ENCODE measurements at places on chromosomes 12 and 14.

DNA sequence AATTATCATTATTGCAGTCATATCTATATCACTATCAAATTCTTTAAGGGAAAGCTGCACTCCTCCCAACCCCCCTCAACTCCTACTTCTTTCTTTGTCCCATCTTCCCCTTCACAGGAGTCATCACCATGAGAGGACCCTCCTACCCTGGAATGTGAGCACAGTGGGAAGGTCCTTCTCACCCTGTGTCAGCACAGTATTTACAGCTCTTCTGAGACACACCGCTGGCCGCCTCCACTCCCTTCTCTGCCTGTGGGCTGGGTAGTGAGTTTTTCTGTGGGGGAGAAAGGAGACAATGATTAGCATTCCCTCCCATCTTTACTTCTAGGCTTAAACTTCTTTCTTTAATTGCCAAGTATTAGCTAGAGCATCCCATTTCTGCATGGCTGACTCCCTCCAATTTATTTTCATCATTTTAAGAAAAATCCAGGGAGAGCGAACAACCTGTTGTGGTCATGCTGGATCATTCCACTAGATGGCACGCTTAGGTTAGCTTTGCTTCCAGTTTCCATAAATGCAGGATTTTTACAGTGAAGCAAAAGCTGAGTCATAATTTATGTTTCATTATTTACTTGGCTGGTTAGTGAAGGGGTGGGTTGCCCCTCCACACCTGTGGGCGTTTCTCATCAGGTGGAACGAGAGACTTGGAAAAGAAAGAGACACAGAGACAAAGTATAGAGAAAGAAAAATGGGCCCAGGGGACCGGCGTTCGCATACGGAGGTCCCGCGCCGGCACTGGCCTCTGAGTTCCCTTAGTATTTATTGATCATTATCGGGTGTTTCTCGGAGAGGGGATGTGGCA lies 188.5 kb downstream of the ALX1 start:
- peak; percentile 44 for DNase-seq

DNA sequence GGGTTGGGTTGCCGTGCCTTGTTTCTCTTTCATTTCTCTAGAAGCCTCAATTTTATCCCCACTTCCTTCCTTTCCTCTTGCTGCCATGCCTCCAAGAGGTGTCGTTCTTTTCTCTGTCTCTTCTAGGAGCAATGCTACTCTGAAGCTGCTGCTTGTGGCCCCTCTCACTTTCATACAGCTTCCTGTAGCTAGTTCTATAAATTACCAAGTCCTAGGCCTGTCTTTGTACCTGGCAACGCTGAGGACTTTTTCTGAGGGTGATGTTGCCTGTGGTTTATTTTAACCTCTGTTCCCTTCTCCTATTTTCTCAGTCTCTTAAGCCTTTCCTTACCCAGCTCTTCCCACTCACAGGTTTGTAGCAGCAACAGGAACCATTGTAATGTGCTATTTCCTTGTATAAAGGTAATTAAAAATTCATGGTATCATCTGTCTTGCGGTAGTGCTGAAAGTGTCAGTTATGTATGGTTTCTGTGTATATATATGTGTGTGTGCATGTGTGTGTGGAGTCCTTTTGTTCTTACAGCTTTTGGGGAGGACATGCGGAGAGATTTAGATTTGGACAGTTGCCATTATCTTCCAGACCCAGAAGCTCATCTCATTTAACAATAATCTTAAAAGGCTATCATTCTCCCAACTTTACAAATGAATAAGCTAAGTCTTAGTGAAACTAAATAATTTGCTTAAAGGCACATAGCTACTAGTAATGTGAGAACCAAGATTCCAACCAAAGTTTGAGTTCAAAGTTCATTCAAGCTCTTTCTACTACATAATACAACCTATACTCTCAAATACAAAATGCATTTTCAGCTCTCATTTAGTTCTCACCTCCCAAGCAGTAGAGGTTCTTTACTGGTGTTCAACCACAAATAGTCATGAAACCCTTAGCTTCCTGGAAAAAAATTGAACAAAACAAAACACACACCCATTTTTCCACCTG lies 43.8 kb downstream of the DDHD1 start:
- no peak for DNase-seq

- DNase-seq: no peak
These were observed 89.1 kb downstream of the STXBP6 start for GRCh38 chr14:24960816-24961215.

GRCh38 chr12:6950811-6951540 lies at the start of gene PTPN6:
Gene PTPN6, plus strand, starts transcription at chr12:6951356. Its CDS starts 157 bp downstream, at chr12:6951513.
- no peak for DNase-seq

- no peak for DNase-seq
These were observed 113.4 kb upstream of the PELI2 start for GRCh38 chr14:56004786-56005185.

DNA sequence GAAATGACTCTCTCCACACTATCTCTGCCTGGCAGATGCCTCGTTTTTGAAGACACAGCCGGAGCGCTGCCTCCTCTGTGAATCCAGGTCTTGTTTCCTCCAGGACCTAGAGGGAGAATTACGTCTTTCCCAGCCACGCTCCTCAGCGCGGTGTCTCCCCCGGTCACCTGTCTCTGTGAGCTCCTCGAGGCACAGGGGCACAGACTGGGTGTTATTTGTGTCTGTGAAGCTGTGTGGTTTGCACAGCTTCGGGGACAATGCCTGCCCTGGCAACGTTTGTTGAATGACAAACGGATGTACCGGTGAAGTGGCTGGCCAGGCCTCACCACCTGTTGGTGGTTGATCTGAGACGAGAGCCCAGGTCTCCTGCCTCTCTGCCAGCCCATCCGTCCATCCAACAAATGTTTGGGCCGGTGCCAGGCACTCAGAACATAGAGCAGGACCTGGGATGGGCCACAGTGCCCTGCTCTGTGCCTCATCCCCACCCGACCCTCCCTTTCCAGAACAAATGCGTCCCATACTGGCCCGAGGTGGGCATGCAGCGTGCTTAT lies 6.1 kb downstream of the PTPN6 start:
- no peak for DNase-seq

- peak; percentile 77 for DNase-seq
These were observed 67.3 kb downstream of the SPTB start for GRCh38 chr14:64812412-64812811.

- no peak for DNase-seq
These were observed 22.3 kb downstream of the SNW1 start for GRCh38 chr14:77738559-77739250.

DNA sequence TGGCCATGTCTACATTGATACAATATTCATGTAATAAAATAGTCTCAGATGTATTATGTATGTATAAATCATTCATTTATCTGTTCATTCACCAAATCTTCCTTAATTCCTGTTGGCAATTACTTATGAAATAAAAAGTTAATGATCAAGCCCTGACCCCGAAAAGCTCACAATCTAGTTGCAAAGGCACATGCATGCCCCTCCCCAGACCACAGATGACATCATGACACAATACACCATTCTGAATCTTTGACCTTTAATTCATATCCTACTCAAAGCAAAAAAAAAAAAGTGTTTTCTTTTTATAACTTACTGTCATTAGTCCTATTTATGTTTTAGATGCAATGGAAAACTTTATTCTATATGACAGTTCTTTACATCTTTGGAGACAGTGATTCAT lies 346.9 kb downstream of the PRKD1 start:
- no peak for DNase-seq

- no peak for DNase-seq
These were observed 28.1 kb downstream of the APOBEC1 start for GRCh38 chr12:7637615-7638014.

GRCh38 chr12:89215196-89215595 lies 137.1 kb downstream of the DUSP6 start:
- DNase-seq: no peak

GRCh38 chr14:91369628-91370445 lies 47.8 kb downstream of the CCDC88C start:
- no peak for DNase-seq

DNA sequence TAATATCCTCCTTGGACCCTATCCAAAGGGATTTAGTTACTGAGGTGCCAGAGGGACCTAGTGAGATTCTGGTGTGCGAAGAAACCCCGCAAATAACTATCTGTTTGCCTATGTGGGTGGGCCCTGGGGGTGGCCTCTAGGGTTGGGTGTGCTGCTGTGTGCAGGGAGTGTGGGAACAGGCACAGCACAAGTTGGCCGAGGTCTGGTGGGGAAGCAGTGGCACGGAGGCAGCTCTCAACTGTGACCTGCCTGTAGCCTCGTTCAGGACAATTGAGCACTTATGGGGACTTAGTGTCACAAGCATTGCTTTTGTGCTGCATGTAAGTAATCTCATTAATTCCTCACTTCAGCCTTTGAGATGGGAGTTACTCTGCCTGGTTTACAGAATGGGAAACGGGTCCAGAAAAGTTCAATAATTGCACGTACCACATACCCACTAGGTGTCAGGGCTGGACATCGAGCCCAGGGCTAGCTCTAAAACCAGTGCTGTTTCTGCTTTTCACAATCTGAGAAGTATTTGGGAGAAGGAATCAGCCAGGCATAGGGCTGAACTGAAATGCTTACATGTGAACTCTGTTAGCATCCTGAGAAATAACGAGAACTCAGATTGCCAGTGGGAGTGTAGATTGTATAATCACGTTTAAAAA lies 58.8 kb downstream of the TECPR2 start:
- no peak for DNase-seq

- DNase-seq: no peak
These were observed 25.0 kb downstream of the PRICKLE1 start for GRCh38 chr12:42564556-42564955.

GRCh38 chr12:79927772-79928474 lies 7.0 kb downstream of the PPP1R12A start:
- DNase-seq: no peak

DNA sequence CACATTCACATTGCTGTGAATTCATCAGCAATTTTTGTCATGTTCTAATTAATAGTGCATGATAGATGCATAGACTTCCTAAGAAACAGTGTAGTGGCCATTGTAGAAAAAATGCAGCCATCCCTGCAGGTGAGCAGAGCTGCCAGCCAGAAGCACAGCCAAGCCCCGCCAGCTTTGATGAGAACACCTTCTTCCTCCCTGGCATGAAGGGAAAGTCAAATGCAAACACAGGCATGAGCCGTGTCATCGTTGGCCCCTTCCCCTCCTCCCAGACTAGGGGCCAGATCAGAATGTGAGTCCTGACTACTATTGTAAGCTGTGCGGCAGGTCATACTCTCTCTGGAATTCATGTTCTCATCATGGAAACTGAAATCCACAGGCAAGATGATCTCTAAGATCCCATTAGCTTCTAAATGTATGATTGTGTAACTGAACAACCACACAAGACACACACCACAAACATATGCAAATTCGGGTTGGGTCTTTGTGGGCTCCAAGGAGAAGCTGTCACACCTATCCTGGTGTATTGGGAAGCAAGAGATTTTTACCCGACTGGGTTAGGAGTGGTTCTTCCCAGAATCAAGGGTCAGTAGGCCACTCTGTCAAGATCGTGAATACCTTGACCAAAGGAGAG lies 2.8 kb upstream of the AQP2 start:
- no peak for DNase-seq

DNA sequence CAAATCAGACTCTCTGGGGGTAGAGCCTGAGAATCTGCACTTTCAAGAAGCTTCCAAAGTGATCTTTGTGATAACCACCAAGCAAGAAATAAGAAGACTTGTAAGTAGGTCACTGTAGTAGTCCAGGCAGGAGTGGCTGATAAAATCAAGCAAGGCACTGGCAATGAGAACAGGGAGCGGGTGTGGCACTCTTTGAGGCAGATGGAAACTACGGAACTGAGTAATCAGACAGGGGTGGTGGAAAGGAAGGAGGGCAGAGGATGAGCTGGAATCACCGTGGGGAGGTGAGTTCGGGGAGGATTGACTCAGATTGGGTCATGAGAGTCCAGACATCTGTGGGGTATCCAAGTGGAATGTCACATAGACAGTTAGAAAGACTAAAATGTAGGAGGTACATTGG lies 44.4 kb upstream of the PLXNC1 start:
- no peak for DNase-seq

- peak; percentile 91 for DNase-seq
These were observed 9.3 kb upstream of the ESR2 start for GRCh38 chr14:64303471-64303917.

DNA sequence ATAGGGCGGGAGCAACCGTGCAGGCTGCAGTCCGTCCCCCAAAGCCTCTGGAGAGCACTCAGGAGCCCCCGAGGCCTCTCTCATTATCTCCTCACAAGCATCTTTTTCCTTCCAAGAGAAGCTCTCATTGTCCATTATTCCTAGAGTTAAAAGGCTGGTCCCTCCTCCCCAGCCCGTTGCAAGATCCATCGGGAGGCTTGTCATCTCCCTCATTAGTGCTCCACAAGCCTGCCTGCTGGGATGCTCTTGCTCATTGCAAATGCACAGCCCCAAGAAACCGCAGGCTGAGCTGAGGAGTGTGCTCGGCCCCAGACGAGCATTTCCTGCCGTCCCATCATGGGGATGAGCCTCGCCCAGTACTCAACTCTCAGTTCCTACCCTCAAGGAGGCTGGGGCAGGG lies 23.3 kb downstream of the NUAK1 start:
- DNase-seq: no peak

GRCh38 chr12:93379981-93380361 lies 2.2 kb downstream of the NUDT4 start:
- no peak for DNase-seq

- no peak for DNase-seq
These were observed 295.9 kb downstream of the DIO2 start for GRCh38 chr14:79915406-79915805.

DNA sequence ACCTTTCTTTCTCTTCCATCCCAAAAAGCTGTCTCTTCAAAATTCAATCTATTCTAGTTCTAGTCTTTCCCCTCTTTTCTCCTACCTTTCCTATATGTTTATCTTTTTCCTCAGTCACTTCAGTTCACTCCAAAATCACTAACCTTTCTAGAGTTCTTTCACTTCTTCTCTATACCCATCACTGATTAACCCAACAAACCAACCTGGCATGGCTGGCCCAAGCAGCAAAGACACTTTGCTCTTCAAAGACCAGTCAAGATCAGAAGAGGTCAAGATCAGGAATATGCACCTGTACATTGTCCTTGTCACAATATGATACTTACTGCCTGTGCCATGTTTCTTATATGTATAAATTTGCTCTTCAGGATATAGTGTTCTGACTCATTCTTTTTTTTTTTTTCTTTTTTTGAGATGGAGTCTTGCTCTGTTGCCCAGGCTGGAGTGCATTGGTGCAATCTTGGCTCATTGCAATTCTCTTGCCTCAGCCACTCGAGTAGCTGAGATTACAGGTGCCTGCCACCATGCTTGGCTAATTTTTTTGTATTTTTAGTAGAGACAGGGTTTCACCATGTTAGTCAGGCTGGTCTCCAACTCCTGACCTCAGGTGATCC lies 112.9 kb downstream of the C12orf42 start:
- no peak for DNase-seq
